Left lung (tissue), 14 donors: ENCODE measurements at places on chromosomes 2 and 18. TPM values are rescaled to one million over a fixed set of nuclear protein-coding genes. Genes with fewer than 3 reads are reported as not detected.

The HTR2B gene
- 0.31 TPM for polyA plus RNA-seq

The TOGARAM2 gene
- 1.7 TPM for polyA plus RNA-seq

The ALPP gene
- polyA plus RNA-seq, result 0.07 TPM

The RALB gene
- polyA plus RNA-seq, result 122 TPM

The KLHL29 gene
- 3.7 TPM for polyA plus RNA-seq

The POTEC gene
- not detected for polyA plus RNA-seq

The DDX18 gene
- 82.2 TPM for polyA plus RNA-seq

The CD8B2 gene
- polyA plus RNA-seq, result 0.28 TPM

The LOXHD1 gene
- polyA plus RNA-seq, result 1.1 TPM

The NGEF gene
- 0.93 TPM for polyA plus RNA-seq

The NAT8 gene
- polyA plus RNA-seq, result 1.1 TPM

The CPO gene
- polyA plus RNA-seq, result 0.69 TPM

The MAP3K19 gene
- 4.8 TPM for polyA plus RNA-seq

The COBLL1 gene
- polyA plus RNA-seq, result 19.1 TPM

The CPS1 gene
- polyA plus RNA-seq, result 5.3 TPM

The ARHGEF4 gene
- 3.4 TPM for polyA plus RNA-seq

The SULT1C2 gene
- polyA plus RNA-seq, result 29.6 TPM

The MROH2A gene
- polyA plus RNA-seq, result 0.70 TPM

The MARS2 gene
- 3.5 TPM for polyA plus RNA-seq

The COL4A4 gene
- polyA plus RNA-seq, result 14.4 TPM

The SCYGR4 gene
- not detected for polyA plus RNA-seq
